EL (cell line): ENCODE measurements at places on chromosomes 4 and X.

DNA sequence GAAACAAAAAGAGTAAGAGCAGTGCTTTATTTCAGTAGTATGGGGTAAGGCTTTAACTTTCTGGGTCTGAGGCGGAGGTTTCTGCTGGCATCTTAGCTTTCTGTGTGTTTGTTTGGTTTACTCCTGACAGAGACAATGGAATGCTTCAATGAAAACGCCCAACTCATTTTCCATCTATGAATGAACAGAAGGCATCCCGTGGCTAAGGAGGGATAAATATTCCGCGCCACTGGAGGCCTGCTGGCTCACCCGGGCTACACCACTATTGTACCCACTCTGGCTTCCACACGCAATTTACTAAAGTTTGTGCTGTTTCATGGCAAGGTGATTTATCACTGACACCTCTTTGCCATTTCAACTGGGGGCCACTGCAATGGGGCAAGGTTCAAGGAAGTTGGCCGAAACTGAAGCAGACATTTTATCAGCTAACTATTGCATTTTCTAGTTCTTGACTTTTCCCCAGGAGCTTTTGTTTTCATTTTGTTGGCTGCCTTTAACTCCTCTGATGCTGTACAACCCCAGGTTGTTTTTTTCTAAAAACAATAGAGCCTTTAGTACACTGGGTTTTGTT is 32.8 kb upstream of the PPARGC1A start:
- no peak for DNase-seq

DNA sequence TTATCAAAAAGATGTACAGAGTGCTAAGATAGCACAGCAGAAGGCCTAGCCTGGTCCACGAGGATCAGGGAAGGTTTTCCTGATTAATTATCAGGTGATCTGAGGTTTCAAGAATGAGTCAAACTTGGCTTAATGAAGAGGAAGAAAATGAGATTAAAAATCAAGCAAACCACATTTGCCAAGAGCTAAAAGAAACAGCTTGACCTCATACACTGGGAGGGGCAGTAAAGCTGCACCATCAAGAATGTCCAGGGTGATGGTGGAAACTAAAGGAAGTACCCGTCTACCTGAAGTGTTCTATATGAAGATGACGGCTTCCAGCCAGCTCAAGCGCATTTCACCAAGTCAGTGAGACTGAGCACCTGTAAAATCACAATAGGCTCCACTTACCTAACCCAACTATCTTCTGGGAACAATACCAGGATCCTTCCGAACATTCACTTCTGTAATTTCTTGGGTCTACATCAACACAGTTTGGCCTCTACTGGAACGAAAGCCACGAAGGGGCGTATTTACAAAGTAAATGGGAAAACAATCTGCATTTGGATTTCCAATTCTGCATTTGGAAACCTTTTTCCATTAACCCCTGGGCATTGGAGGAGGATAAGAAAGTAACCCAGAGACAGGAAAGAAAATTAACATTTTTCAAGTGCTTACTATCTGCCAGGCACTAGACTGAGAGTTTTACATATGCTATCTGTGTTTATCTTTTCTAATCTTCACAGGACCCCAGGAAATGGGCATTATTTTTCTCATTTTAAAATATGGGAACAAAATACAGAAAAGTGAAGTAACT is 114.0 kb upstream of the DCLK2 start:
- no peak for DNase-seq

GRCh38 chr4:136357556-136357955 is 1174.7 kb downstream of the PCDH18 start:
- DNase-seq: no peak

- DNase-seq: no peak
Observed at GRCh38 chr4:168787801-168788595, 222.1 kb downstream of the CBR4 start.
